NCI-H510A (cell line): ENCODE measurements at places on chromosomes 13 and 19.
A peak's percentile ranks its signal among the peaks of the same experiment; 100 is the strongest.

DNA sequence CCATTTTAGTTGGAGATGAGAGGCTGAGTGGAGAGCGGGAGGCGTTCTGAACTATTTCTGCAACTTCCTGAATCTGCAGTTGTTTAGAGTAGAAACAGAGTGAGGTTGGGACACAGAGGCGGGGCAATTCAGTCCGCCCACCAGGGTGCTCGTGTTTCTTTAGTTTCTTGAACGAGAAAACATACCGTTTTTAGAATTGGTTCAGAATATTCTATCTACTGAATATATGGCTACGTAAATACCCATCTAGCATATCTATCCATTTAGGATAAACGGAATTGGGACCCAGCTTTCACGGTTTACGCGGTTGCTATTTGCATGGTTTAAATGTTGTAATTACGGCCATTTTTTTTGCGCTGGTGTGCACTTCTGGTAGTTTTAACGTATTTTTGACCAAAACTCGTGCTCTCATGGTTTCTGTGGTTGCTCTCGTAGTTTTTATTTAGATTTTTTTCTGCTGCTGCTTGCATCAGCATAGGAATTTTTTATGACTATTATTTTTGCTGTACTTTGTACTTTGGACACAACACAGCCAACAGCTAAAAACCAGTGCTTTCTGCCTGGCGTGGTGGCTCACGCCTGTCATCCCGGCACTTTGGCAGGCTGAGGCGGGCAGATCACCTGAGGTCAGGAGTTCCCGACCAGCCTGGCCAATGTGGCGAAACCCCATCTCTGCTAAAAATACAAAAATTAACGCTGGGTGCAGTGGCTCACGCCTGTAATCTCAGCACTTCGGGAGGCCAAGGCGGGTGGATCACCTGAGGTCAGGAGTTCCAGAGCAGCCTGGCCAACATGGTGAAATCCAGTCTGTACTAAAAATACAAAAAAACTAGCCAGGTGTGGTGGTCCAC is 32.7 kb downstream of the TIMM13 start:
- no peak for DNase-seq

- DNase-seq = no peak
Observed at GRCh38 chr13:97211300-97211699, 10.8 kb upstream of the MBNL2 start.

DNA sequence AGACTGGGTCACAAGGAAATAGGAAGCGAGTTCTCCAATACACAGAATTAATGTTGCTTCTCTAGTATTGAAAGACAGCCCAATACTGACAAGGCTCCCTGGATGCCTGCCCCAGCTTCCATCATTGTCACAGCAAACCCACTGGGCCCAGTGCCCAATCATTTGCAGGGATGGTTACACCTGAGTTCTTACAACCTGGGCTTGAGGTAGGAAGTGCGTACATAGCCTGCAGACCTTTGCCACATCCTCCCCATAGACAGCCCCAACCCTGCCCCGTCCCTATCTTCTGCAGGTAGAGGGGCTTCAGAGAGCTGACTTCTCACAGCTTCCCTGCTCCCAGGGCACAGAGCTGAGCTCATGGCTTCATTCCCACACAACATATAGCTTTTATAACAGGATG is 108.1 kb upstream of the UBL3 start:
- DNase-seq = no peak

DNA sequence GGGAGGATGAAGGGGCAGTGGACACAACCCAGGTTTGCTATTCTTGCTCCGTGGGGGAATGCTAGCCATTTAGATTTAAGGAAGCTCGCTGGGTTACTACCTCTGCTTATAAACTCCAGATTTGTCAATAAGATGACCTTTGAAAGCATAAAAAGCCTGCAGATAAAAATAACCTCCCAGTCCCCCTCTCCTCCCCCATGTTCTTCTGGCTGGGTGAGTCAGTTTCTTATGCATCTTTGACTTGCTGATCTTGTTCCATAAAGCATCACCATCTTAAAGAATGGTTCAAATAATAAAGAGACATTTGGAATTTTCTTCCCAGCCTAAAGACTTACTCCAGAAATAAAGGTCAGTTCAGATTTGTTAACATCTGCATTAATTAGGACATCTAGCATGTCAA is 118.3 kb upstream of the RNF113B start:
- DNase-seq = no peak

DNA sequence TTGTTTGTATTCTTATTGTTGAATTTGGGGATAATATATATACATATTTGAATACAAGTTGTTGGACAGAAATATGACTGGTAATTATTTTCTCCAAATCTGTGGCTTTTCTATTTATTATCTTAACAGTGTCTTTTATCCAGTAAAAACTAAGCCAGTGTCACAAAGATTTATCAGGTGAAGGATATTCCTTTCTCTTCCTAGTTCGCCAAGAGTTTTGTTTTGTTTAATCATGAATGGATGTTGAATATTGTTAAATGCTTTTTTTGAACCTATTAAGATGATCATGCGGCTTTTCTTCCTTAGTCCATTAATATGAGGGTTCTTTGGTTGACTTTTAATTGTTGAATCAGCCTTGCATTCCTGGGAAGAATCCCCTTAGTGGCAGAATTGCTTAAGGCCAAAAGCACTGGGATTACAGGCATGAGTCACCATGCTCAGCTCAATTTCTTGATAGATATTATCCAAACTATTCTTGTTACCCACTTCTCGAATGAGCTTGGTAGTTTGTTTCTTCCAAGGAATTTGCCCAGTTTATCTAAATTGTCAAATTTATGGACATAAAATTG is 53.3 kb downstream of the TEX26 start:
- DNase-seq = no peak

GRCh38 chr19:41263042-41263849 is 926 bp upstream of the HNRNPUL1 start:
- DNase-seq = peak; percentile 37

GRCh38 chr19:23439623-23440022 is 44.4 kb upstream of the ZNF91 start:
- DNase-seq = no peak

- DNase-seq = no peak
Observed at GRCh38 chr13:73933795-73934194, 200.4 kb downstream of the KLF12 start.

GRCh38 chr13:21231426-21231940 is 55.0 kb downstream of the MRPL57 start:
- DNase-seq = no peak

DNA sequence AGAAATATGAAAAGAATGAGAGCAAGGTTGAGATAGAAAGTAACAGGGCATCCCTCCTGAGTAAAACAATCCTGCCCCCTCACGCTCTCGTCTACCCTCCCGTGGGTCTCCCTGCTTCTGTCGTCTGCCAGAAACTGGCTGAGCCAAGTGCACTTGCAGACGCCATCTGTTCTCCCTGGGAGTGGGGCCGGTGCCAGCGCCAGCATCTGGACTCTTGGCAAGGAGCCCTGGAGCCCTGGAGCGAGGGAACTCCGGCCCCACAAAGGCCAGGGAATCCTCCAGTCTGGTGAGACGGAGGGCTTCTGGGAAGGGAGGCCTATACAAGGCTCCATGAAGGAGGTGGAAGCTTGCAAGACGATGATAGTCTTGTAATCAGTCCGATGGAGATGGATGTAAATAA is 2.3 kb upstream of the TMEM91 start:
- peak; percentile 69 for DNase-seq

DNA sequence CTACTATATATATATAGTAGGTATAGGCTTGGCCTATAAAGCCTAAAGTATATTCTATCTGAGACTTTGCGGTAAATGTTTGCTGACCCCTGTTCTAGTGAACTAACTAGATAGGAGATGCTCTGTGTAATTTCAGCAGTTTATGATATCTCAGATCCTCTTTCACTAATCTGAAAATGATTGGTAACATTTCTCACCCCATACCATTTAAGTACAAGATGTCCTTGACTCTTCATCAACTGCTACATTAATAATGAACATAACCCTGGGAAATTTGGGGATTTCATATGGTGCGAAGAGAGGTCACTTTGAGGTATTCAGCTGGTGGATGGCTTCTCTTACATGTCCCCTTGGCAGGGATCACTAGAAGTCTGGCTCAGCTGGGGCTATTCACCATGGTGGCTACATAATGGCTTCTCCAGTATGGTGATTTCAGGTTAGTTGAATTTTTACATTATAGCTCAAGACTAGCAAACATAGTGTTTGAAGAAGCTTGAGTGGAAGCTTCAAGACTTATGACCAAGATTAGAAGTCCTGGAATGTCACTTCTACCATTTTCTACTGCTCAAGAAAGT is 103.6 kb upstream of the MYCBP2 start:
- DNase-seq = no peak

GRCh38 chr19:35868172-35868822 is at the start of gene APLP1:
Gene APLP1 (plus strand): TSS chr19:35868574. CDS start chr19:35868637, 63 bp downstream.
- DNase-seq = peak; percentile 62

DNA sequence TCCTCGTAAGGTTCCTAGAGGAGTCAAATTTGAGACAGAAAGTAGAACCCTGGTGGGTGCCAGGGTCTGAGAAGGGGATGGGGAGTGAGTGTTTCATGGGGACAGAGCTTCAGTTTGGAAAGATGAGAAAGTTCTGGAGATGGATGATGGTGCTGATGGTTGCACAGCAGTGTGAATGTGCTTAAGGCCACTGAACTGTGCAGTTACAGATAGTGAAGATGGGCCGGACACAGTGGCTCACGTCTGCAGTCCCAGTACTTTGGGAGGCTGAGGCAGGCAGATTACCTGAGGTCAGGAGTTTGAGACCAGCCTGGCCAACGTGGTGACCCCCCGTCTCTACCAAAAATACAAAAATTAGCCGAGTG is 917 bp downstream of the SPC24 start:
- DNase-seq = no peak

DNA sequence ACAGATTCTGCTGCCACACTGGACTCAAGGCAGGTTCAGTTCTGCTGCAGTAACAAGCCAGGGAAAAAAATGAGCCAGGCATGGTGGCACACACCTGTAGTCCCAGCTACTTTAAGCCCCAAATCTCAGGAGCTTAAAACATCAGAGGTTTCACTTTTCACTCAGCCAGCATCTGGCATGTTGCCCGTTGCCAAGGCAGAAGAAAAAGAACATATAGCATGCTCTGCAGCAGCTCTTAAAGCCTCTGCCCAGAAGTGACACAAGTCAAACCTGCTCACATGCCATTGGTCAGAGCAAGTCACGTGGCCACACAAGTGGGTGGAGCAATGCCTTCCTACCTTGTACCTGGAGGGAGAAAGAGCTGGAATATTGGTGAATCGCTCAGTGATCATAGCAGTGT is 14.7 kb upstream of the ADGRE5 start:
- peak; percentile 46 for DNase-seq

DNA sequence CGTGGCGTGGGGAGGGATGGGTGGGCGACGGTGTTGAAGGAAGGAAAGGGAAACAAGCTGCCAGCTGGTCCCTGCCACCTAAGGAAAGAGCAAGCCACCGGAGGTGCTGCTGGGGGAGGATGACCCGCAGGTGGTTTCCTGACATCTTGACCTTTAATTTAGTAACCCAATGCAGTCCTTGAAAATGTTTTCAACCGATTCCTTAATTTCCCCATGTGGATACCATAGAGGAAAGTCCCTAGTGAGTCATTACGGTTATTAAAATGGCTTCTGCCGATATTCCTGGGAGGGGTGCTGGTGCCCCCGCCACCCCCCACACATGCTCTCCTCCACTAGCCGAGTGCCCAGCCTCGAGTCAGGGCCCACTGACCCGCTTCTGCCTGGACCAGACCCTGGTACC is 6.3 kb upstream of the ANKRD10 start:
- no peak for DNase-seq

- no peak for DNase-seq
Observed at GRCh38 chr13:33512880-33513554, 227.5 kb upstream of the STARD13 start.

- no peak for DNase-seq
Observed at GRCh38 chr19:35733180-35734125, 8.8 kb downstream of the IGFLR1 start.

DNA sequence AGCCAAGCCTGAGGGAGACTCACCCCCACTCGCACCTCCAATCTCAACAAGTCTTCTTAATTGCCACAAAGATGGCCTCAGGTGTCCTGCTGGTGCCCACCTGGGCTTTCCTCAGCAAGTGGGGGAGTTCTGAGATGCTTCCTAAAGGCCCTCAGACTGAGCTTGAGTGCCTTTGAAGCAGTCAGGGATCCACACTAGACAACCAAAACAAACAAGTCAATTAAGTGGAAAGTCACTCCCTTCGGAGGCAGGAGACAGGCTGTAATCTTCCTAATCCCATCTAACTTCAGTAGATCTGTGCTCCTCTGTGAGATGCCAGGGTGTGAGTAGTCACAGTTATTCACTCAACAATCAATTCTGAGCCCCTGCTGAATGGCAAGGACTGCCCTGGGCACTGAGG is 68.3 kb upstream of the SERP2 start:
- no peak for DNase-seq

- no peak for DNase-seq
Observed at GRCh38 chr13:61797397-61797796, 381.7 kb upstream of the PCDH20 start.

DNA sequence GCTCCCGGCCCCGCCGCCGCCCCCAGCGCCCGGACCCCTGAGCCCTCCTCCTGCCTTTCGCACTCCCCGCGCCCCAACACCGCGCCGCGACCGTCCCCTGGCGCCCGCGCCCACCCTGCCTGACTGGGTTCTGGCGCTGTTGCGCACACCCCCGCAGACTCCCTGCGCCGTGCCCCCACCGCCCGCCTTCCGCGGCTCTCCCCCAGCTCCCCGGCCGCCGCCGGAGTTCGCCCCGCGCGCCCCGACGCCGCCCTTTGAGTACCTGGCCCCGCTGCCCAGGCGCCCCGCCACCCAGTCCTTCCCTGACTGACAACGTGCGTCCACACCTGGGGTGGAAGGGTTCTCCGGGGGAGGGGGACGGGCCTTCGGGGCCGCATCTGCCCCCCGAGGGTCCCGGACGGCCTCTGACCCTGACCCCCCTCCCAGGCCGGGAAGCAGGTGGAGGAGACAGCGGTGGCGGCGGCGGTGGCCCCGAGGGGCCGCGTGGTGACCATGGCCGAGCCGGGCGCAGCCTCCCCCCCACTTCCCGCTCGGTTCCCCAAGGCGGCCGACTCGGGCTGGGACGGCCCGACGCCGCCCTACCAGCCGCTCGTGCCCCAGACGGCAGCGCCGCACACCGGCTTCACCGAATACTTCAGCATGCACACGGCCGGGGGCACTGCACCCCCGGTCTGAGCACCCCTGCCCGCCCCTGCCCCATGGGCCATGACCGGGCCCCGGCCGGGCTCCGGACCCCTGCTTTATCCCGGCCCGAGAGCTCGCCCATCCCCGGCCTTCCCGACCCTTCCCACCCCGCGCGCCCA is 1.4 kb upstream of the MEGF8 start:
- DNase-seq = no peak
